ENCODE measurements at places on chromosomes 7 and 10.

DNA sequence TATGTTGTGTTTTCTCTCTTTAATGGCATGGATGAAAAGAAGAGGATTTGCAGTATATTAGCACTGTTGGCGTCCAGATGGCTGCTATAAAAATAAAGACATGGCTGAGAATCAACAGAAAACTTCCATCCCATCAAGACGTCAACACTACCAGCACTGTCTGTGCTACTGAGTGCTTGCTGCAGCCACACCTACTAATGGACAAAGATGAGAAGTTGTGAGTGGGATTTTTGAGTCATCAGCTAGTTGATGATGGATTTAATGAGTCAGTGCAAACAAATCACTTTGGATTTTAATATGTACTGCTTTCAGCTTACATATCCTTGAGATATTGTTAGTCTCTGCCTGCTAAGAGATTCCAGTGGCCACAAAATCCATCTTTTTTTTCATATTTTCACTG, 631.0 kb upstream of the ANKRD30A start:
- no peak for DNase-seq

DNA sequence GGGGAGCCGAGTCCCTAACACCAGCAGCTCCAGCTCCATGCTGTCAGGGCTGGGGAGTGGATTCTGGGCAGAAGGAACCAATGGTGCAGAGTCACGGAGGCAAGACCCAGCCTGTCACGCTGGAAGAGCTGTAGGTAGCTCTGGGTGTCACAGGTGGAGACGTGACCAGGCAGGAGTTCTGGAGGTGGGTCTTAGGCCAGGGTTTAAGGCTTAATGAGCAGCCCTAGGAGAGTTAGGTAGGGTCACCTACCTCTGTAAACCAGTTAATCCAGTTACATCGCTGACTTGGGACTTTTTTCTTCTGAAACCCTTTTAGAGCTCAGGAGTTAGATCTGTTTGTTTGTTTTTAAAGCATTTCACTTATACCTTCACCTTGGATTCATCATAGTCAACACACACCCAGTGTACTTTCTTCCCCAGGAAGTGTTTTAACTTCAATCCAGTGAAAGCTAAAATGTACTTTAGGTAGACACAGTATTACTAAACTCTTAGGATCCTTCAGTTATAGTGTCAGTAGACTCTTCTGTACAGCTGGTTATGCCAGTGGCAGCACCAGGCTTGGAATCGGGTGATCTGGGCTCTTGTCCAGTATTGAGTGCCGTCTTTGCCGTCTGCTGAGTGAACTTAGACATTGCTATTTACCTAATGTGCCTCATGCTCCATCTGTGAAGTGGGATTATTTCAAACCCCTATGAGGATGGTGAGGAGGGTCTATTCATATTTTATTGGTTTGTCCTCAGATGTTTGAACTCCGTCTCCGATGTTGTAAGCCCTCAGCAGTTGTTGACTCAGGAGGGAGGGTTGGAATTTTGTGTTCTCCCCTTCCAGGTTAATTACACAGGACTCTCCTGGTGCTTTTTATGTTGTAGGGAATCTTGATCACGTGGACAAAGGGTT, 31.0 kb downstream of the TACR2 start:
- DNase-seq: no peak

DNA sequence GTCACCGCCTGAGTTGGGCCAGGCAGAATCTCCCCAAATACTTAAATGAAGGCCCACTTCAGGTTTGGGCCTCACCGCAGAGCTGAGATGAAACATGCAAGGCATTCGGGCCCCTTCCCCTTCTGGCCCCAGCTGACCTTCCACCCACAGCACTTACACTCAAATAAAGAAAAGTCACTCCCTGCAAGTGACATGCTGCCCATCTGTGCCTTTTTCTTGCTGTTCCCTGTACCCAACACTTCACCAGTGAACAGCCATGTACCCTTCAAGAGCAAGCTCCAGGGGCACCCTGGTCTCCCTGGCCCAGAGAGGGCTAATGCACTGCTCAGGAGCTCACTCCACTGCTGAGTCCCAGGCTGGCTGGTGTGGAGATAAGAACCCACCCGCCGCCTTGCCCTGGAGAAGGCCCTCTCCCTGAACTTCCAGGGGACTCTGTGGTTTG, 40.7 kb downstream of the ZCCHC24 start:
- peak; percentile 37 for DNase-seq

GRCh38 chr7:5450549-5451327, 27.1 kb upstream of the TNRC18 start:
- peak; percentile 76 for DNase-seq

- no peak for DNase-seq
Measured at GRCh38 chr7:114923403-114923713, 1.5 kb downstream of the MDFIC start.

DNA sequence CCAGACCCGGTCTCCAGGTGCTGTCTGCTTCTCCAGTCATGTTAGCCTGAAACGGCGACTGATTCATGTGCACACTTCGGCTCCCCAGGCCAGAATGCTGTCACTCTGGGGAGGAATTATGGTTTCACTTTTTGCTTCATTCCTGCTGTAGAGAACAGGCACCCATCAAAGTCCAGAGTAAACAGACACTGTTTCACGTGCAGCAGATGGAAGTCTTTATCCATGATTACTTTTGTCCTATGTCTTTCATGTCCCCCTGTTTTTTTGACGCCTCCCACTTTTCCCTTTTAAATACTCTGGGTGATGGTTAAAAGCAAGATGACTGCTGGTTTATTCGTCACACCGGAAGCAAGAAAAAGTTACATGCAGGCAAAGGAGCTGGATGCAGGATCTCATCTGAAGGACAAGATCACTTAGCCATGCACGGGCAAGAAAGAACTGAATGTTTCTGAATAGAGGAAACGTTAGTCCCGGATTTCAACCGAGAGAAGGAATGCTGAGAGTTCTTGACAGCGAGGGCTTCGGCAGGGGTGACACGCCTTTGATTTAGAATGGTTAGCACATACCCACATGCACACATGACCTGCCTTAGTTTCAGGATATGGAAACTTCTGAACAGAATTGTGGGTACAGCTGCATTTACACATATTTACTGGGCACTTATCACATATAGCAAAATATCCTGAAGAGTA, 250.0 kb upstream of the KLF6 start:
- no peak for DNase-seq

DNA sequence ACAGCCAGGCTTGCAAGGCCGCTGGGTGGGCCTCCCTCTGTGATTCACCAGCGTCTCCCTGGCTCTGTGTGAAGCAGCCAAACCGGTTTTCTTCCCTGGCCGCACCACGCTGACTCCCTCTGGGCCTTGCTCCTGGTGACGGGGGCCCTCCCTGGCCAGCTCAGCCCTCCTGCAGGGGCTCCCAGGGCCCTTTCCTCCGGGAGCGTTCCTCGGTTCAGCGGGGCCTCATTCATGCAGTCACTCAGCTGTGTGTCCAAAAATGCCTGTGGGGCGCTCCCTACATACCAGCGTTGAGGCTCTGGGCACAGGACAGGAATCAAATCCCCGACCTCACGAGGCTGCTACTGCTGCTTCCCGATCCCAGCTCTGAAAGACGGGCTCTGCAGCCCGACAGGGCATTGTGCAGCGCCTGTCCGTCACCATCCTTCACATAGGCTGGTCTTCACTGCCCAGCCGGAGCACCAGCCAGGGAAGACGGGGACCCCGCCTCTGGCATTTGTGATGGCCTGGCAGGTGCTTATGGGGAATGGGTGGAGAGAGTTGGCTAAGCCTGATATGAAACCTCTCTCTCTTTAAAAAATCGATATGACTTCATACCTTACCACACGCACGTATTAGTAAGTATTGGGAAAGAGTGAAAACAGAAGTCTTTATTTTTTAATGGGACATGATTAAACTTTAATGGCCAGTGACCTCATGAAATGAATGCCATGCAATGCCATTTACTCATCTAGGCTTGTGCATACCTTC, 110.0 kb upstream of the SHH start:
- DNase-seq: no peak

GRCh38 chr7:19117870-19118608, 603 bp upstream of the TWIST1 start:
- DNase-seq: no peak

DNA sequence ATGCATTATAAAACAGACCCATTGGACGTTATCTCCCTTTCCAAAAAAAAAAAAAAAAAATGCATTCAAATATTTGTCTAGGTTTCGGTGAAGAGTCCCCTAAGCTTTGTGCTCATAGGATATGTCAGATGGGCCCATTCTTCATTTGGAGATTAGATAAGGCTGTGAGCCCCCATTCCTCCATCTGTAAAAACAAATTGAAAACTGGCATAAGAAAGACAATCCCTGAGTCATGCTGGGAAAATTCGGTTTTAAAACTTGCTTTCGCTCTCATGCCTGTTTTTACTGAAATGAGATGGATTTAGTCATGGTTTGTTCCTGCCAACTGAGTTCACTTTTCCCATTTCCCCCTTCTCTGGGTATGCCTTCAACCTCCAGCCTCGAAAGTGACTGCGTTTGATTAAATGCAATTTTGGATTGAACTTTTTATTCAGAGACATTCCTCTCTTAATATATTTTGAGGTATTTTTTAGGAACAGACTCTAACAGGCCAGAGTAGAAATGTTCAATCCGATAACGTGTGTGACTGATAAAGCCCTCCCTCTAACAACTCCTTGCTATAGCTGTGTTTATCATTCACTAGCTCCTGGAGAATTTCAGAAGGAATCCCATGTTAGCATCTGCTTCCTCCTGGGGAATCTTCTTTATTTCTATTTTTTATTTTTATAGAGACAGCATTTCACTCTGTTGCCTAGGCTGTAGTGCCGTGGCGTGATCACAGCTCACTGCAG, 190.9 kb upstream of the LYZL2 start:
- DNase-seq: no peak

DNA sequence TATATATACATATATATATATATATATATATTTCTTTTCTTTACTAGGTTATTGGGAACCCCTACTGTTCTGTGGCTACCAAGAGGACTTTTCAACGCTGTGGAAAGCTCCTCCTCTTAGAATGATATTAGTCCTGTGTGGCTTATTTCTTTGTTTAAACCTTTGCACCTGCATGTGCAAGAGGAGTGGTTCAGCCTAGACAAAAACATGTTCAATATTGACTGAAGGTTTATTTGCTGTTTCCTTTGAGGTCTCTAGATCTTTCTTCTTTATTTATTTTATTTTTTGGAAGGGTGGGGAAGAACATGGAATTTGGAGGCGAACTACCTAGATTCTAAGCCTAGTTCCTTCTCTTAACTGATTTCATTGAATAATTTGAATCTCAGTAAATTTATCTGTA, 118.1 kb downstream of the GNAT3 start:
- no peak for DNase-seq

DNA sequence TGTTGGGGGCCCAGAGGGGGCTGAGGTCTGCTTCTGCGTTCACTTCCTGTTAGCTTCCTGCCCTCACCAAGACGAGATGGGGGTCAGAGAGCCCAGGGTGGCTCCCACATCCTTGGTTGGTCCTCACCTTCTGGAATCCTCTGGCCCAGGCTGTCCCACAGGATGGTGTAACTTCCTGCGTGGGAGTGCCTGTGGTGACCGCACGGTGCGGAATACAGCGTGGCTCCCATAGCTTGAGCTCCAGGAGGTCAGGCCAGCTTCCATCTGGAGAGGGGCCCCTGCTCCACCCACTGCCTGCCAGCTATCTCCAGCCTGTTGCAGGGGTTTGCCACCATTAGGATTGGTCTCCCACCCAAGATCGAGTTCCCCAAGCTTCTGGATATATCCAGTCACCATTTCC, 681.2 kb upstream of the FOXK1 start:
- no peak for DNase-seq

DNA sequence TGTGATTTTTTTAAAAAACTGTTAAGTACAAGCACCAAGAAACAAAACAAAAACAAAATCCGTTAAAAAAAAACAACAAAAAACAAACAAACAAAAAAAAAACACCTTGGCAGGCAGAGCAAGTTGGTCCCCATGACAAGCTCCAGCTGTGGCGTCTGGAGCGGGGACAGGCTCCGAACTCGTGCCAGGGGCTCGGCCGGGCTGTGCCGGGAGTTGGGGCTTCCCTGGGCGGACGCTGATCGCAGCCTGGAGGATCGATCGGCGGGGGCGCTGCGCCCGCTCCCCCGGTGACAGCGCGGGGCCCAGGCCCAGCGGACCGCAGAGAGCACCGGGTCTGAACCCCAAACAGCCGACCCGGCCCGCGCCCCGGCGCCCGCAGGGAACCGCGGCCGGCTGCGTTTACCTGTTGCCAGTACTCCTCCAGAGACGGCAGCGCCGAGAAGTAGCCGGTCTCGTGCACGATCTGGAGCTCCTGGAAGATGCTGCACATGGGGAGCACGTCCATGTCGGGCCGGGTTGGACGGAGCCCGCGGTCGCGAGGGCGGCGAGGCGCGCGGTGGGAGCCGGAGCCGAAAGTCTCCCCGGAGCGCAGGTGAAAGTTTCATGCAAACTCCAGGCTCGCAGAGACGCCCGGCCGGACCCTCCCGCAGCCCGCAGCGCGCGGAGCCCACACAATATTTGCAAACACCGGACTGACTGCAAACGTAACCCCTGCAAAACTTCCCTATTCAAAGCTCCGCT, at the start of gene KLF6:
Gene KLF6, minus strand, starts transcription at position 700 of the 741 bp plus-strand sequence. Its CDS starts 195 bp downstream, at position 505.
- DNase-seq: peak; percentile 77

DNA sequence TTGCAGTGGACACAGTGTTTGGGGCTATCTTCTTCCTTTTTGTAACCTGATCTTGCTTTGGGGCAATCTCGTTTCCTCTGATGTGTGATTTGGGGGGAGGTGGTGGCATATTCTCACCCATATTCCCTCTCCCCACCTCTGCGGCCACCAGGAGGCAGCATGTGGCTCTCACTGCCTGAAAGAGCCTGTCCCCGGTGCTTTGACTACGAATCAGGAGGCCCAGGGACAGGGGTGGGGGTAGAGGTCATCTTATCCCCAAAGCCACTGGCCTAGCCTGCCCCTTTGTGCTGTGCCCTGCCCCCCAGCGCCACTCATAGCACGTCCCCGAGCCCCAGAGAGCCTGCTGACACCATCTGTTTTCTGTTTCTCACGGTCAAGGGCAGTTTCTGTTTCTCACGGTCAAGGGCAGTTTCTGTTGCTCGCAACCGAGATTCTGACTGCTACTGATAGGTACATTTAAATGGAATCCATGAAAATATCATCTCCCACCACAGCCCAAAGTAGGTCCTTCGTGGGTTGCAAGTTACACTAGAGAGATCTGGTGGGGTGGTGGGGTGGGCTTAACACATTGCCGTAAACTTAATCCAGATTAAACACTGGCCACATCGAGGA, 28.2 kb downstream of the PHYH start:
- no peak for DNase-seq

DNA sequence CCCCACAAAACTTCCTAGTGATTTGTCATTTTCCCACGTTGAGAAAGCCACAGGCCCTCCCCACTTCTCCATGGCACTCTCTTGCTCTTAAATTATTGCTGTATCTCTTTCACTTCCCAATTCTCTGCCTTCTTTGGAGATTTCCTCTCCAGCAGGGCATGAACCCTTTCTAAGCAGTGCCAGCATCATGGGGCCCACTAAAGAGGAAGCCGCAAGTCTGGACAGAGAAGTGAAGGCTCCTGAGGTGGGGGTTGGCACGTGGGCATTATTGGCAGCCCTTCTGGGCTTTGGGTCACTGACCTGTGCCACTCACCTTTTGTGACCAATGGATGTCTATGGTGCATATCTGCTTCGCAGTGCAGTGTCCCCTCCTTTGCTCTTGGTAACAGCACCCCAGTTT, 97.7 kb upstream of the TCF7L2 start:
- no peak for DNase-seq
